Activated CD4-positive, alpha-beta T cell treated with anti-CD3 and anti-CD28 coated beads for 4 hours (primary cell): ENCODE measurements at places on chromosomes 11 and 22.
A peak's percentile ranks its signal among the peaks of the same experiment; 100 is the strongest.

- DNase-seq = no peak
These were observed 341.1 kb upstream of the B3GAT1 start for GRCh38 chr11:134752964-134753770.

GRCh38 chr11:61645179-61645868 is 34.9 kb upstream of the DAGLA start:
- DNase-seq = no peak

DNA sequence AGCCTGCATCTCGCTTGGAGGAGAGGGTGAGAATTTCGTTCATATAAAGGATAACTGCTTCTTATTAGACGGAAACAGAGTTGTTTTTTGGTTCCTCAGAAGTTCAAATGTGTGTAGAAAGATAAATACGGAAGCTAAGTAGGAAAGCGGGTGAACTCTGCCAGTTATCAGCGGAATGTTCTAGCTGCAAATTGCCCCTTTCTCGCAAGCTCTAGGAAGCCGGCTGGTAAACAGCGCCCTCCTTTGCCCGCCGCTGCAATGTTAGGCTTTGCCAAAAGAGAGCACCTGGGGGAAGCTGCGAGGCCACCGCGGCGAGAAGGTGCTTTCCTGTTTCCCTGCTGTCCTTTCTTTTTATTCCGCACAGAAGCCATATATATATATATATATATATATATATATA is 67.0 kb downstream of the IGLL5 start:
- no peak for DNase-seq

DNA sequence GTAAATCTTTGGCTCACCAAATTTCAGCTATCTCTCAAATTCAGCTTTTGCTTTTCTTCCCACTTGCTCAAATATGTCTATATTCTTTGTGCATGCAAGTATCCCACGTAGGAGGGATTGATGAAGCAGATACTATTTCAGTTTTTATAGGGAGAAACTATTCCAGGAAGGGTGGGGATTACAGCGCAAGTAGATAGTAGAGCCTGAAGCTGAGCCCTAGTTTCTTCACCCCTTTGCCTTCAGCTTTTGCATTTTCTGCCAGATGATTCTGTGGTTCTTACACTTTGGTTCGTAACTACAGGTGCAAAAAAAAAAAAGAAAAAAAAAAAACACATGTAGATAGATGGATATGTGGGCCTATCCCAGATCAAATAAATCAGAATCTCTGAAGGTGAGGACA is 3.1 kb upstream of the ACP2 start:
- DNase-seq = no peak

DNA sequence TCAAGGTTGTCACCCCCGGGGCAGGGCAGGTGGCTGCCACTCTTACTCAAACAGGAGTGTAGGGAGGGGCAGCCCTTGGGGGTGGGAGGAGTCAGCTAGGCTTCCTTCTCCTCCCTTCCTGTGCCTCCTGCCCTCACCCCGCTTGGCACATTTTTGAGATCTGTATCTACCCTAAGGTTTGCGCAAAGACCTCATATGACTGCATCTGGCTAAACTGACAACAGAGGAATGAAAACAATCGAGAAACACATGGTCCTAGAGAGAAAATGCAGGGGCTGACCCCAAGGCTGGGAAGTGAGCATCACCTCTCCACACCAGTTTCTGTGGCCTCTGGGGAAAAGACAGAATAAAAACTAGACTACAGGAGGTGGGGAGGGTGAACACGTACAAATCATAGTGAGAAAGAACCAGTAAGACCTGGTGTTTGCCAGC is 28.1 kb downstream of the IGSF9B start:
- peak; percentile 49 for DNase-seq

- DNase-seq = no peak
These were observed 114.7 kb downstream of the BUD13 start for GRCh38 chr11:116657842-116658825.

DNA sequence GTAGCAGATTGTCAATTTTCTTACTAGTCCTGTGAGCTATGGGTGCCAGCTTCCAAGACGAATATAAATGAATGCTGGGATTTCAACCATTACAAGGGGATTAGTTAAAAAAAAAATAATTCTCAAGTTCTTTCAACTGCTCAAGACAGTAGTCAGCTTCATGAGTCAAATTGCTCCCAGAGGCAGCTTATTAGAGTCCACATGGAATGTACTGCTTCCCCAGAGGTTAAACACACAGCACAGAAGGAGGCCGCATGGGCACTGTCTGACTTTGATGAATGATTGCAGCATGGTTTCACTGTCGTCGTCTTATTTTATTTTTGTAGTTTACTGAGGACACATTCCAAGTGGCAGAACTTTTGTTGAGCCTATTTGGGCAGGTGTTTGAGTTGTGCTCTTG is 563.2 kb downstream of the TMEM135 start:
- DNase-seq = no peak

- DNase-seq = peak; percentile 9
These were observed 340.7 kb downstream of the LARGE1 start for GRCh38 chr22:33579448-33580093.

- DNase-seq = no peak
These were observed 86.0 kb downstream of the C11orf87 start for GRCh38 chr11:109507836-109508561.

- DNase-seq = peak; percentile 39
These were observed 17.3 kb downstream of the APOL2 start for GRCh38 chr22:36221799-36222751.

GRCh38 chr11:106061249-106061784 is 15.8 kb downstream of the KBTBD3 start:
- no peak for DNase-seq

DNA sequence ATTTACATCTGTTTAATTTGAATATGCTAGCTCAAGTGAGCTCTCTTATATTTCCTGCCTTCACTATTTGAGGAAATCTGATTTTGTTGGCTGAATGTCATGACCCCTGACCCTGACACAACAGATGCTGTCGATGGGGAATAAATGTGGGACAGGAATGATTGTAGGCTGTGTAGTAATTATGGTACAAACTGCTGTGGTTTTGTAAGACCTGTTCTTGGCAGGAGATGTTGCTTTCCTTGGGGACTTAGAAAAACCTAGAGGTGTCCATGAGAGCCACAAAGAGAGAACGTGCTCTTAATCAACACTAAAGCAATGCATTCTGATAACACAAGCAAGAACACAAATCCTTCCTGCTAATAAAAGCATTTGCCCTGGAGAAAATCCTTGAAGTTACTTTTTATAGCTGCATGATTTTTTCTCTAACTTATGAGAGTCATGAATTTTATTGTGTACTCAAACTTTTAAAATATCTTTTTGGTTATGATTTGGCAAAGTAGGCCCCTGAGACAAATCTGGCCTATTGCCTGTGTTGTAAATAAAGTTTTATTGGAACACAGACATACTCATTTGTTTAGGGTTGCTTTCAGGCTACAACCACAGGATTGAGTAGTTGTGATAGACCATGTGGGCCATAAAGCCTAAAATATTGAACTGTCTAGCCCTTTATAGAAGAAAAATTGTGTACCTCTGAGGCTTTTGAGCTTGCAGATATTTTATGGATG is 90.2 kb downstream of the DDX10 start:
- no peak for DNase-seq

DNA sequence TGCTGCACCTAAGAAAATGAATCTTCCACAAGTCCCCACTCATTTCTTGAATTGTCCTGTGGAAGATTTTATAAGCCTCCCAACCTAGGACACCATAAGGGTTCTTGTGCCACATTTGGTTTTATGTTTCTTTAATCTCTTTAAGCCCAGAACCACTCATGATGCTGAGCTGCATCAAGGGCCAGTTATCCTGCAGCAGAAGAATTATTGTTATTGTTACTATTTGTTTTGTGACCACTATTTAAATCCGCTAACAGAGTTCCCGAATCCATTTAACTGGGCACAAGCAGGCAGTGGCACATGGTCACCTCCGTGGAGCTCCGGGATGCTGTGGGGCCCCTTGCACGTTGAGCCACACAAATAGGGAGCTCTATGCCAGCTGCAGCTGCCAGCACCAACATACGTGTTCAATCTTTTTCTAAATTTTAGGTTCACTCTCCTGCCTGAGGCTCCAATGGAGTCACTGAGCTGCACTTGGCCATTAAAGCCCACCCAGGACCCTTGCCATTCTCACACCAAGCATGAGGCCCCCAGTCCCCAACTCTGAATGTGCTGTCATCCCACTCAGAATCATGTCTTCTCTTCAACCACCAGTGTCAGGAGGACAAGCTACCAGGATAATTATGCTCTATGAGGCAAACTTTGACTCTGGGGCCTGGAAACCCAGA is 60.6 kb downstream of the DGCR2 start:
- DNase-seq = no peak

- DNase-seq = no peak
These were observed 71.5 kb upstream of the TTC12 start for GRCh38 chr11:113242767-113243397.

- DNase-seq = no peak
These were observed 4.6 kb downstream of the CDPF1 start for GRCh38 chr22:46245511-46245910.

GRCh38 chr22:18000441-18001039 is 23.8 kb downstream of the MICAL3 start:
- DNase-seq = peak; percentile 20

GRCh38 chr11:8987446-8987845 is 16.4 kb downstream of the NRIP3 start:
- DNase-seq = no peak

- DNase-seq = no peak
These were observed 22.3 kb downstream of the ARHGAP42 start for GRCh38 chr11:100709233-100709957.

DNA sequence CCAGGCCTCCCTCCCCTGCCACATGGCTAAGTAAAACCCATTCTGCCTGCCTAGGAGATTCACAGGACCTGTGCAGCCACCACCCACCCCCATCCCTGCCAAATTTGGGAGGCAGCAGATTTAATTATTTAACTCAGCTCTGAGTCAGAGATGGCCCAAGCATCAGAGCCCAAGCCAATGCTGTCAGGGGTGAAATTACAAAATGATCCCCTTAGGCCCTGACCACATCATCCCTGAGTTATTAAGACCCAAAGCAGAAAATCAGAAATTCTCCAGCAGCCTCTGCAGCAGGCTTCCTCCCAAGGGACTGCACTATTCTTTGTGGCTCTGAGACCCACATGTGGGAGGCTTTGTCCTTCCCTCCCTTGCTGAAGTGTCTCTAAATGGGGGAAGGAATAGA is 52.8 kb upstream of the RRAS2 start:
- no peak for DNase-seq

DNA sequence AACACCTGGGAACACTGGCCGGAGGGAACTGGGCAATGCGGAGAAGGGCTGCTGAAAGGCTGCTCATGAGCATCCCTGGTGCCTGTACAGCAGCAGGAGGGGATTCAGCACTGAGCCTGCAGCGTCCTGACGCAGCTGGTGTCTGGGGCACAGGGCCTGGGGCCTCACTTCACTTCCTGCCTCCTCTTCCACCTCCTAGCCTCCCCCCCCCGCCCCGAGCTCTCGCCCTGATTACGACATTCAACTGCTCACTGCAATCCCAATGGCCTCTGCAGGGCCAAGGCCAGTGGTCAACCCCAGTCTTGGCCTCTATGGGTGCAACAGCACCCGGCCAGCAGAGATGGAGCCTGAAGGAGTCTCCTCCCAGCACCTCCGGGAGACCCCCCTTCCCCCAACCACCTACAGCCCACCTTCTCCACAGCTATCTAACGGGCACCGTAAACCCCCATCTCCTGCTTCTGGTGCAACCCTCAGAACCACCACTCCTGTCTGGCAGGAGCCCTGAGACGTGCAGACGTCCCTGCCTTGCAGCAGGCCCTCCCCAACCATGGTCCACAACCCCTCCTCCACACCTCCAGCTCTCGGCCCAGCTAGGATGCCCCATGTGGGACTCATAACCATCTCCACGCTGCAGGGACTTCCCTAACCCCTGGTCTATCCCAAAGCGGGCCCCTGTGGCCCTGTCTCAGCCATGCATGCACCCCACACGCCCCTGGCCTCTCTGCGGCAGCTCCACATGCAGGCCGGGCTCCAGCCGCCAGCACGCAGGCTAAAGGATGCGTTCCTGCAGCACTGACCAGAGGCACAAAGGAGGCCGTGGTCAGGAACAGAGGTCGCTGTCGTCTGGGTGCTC is 38.2 kb downstream of the BRD1 start:
- no peak for DNase-seq

GRCh38 chr11:128988242-128988970 is 45.7 kb upstream of the TP53AIP1 start:
- DNase-seq = no peak

DNA sequence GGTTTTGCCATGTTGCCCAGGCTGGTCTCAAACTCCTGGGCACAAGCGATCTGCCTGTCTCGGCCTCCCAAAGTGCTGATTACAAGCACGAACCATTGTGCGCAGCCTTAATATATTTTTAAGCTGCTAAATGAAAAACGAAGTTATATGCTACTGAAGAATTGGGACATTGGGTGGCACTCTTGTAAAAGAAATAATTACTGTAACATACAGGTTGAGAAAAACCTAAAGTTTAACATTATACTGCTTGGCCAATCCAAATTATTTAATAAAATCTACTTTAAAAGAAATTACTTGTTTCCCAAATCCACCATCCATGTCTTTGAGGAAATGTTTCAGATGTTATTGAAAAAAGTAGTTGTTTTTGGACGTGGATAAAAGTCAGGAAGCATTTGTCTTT is 37.9 kb upstream of the ARHGAP32 start:
- no peak for DNase-seq

DNA sequence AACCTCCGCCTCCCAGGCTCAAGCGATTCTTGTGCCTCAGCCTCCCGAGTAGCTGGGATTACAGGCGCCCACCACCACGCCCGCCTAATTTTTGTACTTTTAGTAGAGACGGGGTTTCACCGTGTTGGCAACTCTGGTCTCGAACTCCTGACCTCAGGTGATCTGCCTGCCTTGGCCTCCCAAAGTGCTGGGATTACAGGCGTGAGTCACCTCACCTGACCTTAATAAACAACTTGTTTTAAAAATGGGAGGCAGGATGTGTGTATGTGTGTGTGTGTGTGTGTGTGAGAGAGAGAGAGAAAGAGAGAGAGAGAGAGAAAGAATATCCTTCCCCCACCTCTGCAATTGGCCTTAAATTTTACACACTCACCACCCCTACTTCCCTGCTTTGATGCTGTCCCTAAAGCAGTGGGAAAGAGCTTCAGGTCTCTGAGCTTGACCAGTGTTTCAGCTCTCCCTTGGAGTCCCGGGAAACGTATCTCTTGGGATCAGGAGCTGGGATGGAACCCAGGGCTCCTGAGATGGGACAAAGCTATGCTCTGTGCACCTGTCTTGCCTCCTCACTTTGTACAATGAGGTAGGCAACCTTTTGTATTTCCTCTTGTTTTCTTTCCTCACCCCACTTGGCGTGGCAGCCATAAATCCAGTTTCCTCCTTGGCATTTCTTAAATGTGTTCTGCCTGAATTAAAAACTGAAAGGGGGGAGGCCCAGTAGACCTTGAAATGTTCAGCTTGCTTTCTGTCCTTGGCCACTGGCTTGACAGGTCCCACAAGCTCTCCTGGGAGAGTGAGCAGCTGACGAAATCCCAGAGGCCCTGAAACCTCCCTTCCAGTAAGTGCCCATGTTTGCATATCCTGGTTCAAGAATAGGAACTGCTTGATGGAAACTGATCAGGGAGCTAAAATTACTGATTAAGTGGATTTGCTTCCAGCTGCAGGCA is 17.8 kb upstream of the XBP1 start:
- no peak for DNase-seq
